ENCODE measurements at places on chromosomes 1 and 21.

DNA sequence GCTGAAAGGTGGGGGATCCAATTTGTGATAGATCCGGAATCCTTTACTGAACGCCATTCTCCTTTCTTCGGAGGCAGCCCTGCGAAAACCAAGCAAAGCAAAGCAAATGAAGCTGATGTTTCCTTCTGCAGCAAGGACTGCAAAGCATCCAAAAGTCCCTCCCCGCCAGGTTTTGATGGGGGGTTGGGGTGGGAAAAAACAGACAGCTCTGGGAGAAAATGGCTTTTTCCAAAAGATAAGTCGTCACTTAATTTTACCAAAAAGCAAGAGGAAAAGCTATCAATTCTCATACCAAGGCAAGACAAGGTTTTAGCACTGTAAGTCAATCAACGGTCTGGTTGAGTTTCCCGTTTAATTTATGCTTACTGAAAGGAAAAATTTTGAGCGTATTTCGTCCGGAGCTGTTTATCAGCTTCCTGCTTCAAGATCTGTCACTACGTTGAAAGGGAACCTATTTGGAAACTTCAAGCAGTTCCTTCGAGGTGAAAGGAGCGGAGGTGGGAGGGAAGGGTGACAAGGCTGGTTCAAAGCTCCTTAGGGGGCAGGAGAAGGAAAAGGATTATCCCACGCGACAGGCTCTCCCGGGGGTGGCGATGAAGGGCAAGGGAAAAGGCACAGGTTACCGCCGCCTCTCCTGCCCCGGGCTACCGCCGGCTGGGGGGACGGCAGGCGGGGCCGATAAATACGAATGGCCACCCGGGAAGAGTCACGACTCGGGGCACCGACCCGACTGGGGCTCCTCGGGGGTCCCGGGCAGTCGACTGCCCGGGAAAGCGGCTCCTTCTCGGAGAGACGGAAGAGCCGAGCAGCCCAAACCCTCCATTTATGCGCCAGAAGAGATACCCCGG, 750 bp downstream of the SYNJ1 start:
- no peak for DNase-seq

DNA sequence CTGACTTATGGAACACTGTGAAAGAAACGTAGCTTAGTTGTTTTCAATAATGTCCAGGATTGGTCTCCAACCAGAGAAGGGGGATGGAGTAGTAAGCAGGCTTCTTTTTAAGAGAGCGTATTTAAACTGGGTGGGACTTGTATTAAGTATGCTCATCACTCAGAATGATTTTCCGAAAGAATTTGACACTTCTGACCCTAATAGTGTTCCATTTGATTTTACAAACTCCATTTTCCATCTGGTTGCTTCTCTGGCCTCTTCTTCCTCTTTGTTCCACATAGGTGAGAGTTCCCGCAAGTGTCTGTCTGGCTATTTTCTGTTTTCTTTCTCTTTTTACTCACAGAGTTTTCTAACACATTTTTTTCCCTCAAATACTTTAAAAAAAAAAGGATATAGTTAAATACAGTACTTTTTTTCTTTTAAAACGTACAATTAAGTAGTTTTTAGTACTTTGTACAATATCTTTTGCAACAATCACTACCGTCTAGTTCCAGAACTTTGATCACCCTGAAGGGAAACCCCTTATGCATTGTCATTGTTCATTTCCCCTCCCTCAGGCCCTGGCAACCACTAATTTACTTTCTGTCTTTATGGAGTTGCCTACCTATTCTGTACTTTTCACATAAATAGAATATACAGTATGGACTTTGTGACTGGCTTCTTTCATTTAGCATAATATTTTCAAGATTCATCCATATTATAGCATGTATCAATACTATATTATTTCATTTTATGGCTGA, 67.0 kb downstream of the RASAL2 start:
- no peak for DNase-seq

DNA sequence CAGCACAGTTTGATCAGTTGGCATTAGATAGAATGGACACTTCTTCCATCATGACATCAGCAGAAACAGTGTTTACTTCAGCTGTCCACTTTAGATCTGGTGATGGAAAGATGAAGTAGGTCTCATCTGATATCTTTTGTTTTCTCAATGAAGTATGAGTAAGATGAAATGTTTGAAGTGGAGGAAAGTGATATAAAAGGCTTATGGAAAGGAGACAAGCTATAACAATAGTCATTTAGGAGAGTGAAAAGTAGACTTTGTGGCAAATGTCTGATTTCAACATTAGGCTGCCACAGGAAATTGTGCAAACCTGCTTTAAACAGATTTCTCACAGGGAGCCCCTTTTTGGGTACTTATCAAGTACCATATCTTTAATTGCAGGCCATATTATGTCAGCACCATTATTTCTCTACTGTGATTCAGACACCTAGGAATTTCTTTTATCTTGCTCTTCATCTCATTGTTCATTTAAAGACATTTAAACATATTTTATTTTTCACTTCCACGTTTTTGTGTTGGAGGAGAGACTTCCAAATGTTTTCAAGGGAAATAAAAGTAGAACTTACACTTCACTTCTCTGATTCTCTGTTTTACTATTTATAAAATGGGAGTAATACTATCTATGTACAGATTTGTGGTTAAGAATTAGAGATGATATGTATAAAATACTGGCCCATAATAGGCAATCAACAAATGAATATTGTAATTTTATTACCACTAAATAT, 18.1 kb downstream of the PDC start:
- DNase-seq: no peak

- DNase-seq: no peak
Measured at GRCh38 chr1:183941001-183941400, 96.5 kb downstream of the COLGALT2 start.

DNA sequence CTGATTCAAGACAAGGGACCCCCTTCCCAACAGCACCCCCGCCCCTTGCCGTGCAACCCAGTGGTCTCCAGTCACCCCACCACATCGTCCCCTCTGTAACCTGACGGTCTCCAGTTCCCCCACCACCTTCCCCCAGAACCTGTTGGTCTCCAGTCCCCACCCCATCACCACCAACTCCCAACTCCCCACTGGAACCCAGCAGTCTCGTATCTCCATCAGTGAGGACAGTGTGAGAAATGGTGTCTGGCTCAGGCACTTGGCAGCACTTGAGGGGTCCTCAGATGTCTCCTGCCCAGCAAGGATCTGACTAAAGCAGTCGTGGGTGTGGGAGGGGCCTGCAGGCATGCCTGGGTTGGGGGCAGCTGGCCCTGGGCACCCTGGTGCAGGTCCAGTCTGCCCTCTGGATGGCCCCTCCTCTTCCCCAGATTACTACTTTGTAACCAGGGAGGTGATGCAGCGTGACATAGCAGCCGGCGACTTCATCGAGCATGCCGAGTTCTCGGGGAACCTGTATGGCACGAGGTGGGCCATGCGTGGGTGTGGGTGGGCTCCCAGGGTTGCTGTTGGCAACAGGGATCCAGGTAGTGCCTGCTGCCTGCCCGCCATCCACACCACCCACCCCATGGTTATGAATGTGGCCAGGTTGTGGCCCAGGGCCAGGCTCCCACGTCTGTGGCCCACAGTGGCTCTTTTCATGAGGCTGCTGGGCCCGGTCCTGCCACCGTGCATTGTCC, 3.1 kb upstream of the GJC2 start:
- no peak for DNase-seq

DNA sequence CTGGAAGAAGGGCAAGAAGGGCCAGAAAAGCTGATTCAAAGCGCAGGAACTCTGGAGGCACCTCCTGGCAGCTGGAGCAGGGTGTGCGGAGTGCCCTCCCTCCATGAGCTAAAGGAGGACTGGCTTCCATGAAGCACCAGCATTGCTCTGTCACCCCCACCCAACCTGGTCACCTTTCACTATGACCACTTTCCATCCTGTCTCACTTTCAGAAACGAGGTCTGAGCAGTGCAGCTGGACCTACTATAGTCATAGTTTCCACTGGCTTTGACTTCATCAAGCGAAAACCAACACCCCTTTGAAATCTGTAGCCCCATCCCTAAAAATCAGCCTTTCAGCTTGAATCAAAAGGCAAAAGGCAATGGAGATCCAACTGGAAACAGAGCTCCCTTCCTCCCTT, 84.8 kb upstream of the CACNA1E start:
- DNase-seq: no peak

- no peak for DNase-seq
Measured at GRCh38 chr1:111707906-111708305, 31.3 kb downstream of the INKA2 start.

DNA sequence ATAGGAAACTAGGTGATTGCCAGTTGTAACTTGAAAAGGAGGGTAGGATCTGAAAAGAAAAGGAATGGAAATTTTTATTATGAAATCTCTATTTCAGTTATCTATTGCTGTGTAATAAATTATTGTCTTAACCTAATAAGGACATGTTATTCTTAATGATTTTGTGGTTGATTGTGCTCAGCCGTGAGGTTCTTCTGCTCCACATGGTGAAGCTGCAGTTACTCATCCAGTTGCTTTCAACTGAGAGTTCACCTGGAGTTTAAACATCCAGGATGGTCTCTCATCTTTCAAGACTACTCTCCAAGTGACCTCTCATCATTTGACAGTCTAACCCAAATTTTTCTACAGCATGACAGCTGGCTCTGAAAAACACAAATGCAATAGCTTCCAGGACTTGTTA, 96.0 kb downstream of the ATG4C start:
- DNase-seq: no peak

- no peak for DNase-seq
Measured at GRCh38 chr1:154753426-154753825, 116.7 kb downstream of the KCNN3 start.

- no peak for DNase-seq
Measured at GRCh38 chr1:36160949-36161485, 5.1 kb downstream of the MAP7D1 start.

DNA sequence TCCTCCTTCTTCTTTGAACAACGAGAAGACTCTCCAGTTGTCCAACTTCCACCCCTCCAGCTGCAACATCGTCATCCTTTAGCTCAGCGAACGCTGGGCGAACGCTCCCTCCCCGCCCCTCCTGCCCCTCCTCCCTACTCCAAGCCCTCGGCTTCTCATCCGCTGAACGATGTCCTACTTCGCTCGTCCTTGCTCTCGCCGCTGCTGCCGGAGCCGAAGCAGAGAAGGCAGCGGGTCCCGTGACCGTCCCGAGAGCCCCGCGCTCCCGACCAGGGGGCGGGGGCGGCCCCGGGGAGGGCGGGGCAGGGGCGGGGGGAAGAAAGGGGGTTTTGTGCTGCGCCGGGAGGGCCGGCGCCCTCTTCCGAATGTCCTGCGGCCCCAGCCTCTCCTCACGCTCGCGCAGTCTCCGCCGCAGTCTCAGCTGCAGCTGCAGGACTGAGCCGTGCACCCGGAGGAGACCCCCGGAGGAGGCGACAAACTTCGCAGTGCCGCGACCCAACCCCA, at the start of gene BCAN:
BCAN (plus strand) TSS at position 357 of the 504 bp plus-strand sequence. CDS start 3,938 bp downstream, outside the sequence.
- DNase-seq: no peak

- no peak for DNase-seq
Measured at GRCh38 chr1:201766131-201766866, 62.7 kb upstream of the IPO9 start.

GRCh38 chr1:208807446-208808127, 563.4 kb upstream of the PLXNA2 start:
- peak; percentile 92 for DNase-seq

GRCh38 chr1:44947063-44947773, 39.2 kb downstream of the EIF2B3 start:
- no peak for DNase-seq

DNA sequence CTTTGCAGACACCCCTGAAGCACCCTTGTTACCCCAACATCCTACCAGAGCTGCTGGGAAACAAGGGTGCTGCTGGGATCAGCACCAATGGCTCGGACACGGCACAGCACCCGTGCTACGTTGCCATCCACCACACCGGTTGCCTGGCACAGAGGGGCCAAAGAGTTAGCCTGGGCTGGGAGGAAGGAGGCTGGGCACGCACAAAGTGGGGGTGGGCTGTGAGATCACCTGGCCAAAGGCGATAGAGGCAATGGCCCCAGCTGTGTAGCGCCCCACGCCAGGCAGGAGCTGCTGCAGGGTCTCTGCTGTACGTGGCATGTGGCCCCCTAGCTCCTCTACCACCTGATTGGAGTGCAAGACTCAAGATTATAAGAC, 5.6 kb downstream of the HPDL start:
- DNase-seq: no peak

- DNase-seq: no peak
Measured at GRCh38 chr1:29591601-29592260, 355.4 kb downstream of the PTPRU start.

DNA sequence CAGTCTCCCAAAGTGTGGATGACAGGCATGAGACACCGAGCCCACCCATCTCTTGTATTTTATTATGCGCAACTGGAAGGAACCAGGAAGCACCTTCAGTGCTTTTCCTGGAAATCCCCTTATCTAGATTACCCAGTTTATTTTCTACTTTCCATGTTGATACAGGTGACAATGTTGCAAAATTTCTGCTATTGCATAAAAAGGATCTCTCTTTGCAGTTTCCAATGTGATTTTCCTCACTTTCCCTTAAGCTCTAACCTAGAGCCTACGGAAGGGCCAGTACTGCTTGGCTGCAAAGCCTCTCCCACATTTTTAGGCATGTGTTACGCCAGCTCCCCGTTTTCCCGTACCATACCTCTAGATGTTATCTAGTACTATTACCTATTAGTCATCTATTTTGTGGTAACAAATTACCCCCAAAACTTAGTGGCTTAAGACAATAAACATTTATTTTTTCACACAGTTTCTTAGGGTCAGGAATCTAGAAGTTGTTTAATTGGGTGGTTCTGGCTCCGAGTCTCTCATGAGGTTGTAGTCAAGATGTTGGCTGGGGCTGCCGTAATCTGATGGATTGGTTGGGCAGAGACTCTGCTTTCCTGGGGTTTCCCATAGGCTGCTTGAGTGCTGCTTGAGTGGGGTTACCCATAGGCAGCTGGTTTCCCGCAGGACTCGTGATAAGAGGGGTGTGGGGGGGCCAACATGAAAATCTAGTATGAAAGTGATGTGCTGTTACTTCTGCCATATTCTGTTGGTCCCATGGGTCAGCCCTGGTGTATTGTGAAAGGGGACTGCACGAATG, 131.5 kb upstream of the HNRNPU start:
- DNase-seq: no peak

- no peak for DNase-seq
Measured at GRCh38 chr21:41706678-41707077, 60.2 kb downstream of the RIPK4 start.

- no peak for DNase-seq
Measured at GRCh38 chr21:39182484-39183271, 573 bp downstream of the PSMG1 start.

GRCh38 chr1:170461762-170462384, 70.1 kb upstream of the GORAB start:
- DNase-seq: no peak

GRCh38 chr1:15172405-15173259, 19.1 kb downstream of the TMEM51 start:
- DNase-seq: peak; percentile 86

GRCh38 chr1:215518594-215518993, 48.5 kb upstream of the KCTD3 start:
- DNase-seq: no peak

- DNase-seq: no peak
Measured at GRCh38 chr1:174676856-174677255, 229.1 kb downstream of the GPR52 start.

Measured in epithelial cell of prostate (primary cell).